ENCODE measurements at places on chromosomes 13 and 19.

GRCh38 chr19:51375504-51376221 is 3.2 kb upstream of the NKG7 start:
- DNase-seq, result no peak

DNA sequence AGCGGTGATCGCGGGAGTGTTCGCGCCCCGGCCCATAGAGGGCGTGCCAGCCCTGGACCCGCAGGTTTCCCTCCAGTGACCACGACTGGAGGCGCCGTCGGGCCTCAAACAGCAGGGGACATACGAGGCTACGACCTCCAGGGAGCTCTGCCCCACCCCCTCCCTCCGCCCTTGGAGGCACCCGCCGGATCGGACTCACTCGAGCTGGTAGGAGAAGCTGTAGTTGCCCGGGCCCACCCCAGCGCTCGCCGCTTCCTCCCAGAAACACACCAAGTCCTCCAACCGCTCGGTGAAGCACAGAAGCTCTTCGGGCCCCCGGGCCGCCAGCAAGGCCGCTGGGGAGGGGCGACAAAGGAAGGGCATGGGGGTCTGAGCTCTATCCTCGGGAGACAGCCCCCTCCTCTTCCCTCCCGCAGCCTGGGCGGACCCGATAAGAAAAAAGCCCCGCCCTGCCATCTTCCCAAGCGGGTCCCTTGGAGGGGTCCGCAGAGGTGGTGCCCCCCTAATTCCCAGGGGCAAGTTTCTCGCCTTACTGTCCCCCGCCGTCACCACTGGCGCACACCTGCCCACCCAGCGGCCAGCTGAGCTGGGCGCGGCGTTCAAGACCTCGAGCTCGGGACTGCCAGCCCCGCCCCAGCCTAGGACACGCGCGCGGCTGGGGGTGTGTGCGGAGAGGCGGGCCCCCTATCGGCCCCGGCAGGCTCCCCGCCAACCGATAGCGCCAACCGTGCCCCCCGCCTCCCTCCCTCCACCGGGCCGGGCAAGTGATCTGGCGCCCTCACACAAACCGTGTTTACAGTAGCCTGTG is 1.0 kb downstream of the EPOR start:
- DNase-seq, result no peak

DNA sequence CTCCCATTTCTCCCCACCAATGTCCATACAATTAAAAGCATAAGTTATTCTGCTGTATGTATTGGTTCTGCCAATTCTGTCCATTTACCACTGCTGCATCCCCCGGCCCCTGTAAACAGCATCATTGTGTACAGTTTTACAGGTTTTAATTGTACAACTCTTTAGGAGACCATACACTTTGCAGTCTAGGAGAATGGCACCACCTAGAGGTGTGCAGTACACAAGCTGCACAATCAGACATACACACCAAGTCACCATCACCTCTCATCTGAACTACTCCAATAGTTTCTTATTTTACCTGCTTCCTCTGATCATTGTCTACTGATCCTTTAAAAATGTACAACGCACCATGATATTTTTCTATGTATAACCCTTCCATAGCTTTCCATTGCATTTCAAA is 855.9 kb upstream of the KLHL1 start:
- DNase-seq, result peak; percentile 12

- no peak for DNase-seq
These were observed 13.4 kb downstream of the ELF1 start for GRCh38 chr13:41005704-41006103.

GRCh38 chr19:45870798-45871197 is 6.7 kb downstream of the FOXA3 start:
- DNase-seq, result no peak

GRCh38 chr19:1591421-1592023 is 1.1 kb downstream of the MBD3 start:
- DNase-seq, result no peak

DNA sequence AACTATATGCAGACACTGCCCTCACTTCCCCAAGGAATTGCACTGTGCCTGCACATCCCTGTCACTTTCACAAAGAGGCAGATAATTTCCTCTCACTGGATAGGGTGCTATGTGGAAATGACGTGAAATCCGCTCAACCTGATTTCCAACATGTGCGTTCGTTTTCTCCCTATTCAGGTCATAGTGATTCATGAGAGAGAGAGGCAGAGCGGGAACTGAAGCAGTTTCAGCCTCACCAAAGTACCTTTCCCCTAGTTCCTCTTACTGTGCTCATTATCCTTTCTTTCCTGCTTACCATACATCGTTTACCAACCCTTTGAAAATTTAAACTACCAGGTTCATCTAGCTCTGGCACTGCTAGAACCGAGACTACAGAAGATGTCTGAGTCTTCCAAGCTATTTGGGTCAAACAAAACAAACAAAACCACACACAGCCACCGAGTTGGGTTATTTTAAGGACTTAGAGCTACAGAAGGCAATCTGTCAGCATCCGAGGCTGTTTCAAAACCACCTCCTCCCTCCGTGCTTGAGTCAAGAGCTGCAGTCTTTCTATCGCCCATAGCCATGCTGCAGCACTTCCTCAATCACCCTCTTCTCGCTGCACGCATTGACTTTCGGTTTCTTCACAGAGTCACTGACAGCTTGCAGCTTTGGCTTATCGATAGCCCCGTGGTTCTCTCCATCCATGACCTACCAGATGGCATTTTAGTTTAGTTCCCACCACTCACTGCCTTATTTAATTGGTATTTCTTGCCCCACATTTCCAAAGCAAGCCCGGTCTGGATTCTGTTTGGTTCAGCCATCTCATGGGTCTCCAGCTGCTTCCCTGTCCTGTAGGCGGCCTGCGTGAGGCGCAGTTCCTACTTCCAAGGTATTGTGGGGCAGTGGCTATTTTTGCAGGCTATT is 1395.8 kb downstream of the EFNB2 start:
- peak; percentile 84 for DNase-seq

DNA sequence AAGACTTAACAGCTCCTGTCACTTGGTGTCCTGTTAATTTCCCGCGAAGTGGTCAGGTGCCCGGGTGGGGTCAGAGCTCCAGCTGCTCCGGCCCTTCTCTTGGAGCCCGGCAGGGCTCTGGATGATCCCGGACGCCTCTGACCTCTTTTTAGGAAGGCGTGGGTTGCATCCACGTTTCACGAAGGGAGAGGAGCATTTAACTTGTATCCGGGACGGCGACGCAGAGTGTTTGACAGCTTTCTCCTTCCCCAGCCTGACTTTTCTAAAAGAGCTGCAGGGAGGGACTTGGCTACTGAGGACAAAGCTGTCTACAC is 656 bp downstream of the ZNF155 start:
- DNase-seq, result no peak

DNA sequence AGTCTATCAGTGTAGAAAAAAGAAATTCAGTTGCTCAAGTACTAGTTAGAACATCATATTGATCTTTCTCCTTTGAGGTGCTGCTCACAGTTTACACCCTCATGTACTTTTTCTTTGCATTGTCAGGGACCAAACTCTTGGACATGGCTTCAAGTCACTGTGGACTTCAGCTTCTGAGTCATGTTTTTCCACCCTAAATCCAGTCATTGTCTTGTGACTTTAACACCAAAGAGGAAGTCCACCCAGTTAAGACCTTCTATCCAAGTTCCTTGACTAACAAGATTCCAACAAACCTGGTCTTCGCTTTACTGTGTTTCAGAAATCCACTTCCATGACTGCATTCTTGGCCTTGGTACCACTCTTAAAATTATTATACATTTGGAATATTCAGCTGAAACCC is 206.7 kb upstream of the ARGLU1 start:
- DNase-seq, result no peak

GRCh38 chr19:41936416-41936850 is 8.2 kb upstream of the ERFL start:
- no peak for DNase-seq

DNA sequence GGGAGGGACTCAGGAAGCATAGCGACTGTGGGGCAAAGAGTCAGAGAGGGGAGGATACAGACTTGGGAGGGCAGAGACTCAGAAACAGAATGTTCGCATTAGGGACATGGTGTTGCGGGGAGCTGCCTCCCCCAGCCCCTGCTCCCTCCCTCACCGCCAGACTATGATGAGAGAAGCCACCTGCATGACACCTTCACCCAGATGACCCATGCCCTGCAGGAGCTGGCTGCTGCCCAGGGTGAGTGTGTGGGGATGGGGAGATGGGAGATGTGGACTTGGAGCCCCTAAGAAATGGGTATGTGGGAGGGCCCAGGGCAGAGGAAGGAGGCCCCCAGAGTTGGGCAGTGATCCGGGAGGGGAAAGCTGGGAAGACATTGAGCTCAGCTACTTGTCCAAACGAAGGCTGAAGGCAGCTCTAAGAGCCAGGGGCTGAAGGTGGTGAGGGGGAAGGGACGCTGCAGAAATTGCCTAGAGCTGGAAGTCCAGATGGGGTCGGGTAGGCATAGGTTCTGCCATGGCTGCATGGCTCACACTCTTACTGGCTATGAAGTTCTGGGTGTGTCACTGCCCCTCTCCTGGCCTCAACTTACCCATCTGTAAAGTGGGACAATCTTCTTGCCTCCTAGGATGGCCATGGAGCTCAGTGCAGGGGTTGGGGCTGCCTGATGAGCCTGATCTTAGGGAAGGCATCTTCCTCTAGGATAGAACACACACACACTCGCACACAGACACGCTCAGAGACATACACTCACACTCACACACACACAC is 1.4 kb downstream of the SPACA6 start:
- DNase-seq, result no peak

GRCh38 chr19:28710278-28710677 is 502.7 kb downstream of the UQCRFS1 start:
- peak; percentile 86 for DNase-seq

- no peak for DNase-seq
These were observed 1681.5 kb downstream of the EFNB2 start for GRCh38 chr13:104854007-104854406.

- no peak for DNase-seq
These were observed 128.8 kb downstream of the ZDHHC20 start for GRCh38 chr13:21330126-21330861.

- no peak for DNase-seq
These were observed 15.2 kb downstream of the PHLDB3 start for GRCh38 chr19:43489310-43489709.

DNA sequence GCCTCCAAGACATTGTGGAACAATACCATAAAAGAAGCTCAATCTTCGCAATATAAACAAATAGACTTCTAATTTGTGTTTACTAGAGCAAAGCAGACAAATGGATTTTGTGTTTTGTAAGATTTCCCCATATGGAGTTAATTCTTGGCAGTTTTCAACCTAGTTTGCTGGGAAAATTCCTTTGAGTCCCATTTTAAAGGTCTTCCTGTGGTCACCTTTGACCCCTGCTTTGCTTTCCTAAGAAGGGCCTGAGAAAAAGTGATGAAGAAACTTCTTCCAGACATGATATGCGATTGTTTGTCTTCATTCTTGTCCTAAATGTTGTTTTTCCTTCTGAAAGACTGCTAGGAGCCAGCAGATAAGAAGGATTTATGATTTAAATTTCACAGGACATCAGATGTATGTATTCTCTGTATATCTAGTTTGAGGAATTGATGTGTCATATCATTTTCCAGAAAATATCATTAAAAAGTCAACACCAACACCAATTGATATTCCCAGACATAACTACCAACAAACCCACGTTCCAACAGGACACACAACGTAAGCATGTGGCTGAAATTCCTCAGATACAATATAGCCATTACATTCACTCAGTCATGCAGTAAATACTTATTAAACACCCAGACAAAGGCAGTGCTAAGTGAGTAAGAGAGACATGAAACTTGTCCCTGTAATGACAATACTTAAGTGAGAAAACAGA is 276.4 kb downstream of the LHFPL6 start:
- no peak for DNase-seq

GRCh38 chr13:40540328-40541044 is 126.0 kb downstream of the FOXO1 start:
- no peak for DNase-seq

- no peak for DNase-seq
These were observed 256.9 kb downstream of the ZNF536 start for GRCh38 chr19:30629086-30629485.

GRCh38 chr13:81058916-81059290 is 718.0 kb upstream of the SPRY2 start:
- DNase-seq, result no peak

GRCh38 chr13:57787058-57787791 is 155.7 kb downstream of the PCDH17 start:
- DNase-seq, result no peak

- no peak for DNase-seq
These were observed 1721.9 kb downstream of the OLFM4 start for GRCh38 chr13:54750521-54750920.

- DNase-seq, result peak; percentile 90
These were observed 10.6 kb upstream of the UBE2S start for GRCh38 chr19:55418185-55418584.

GRCh38 chr13:59444210-59444857 is 719.4 kb downstream of the DIAPH3 start:
- no peak for DNase-seq

DNA sequence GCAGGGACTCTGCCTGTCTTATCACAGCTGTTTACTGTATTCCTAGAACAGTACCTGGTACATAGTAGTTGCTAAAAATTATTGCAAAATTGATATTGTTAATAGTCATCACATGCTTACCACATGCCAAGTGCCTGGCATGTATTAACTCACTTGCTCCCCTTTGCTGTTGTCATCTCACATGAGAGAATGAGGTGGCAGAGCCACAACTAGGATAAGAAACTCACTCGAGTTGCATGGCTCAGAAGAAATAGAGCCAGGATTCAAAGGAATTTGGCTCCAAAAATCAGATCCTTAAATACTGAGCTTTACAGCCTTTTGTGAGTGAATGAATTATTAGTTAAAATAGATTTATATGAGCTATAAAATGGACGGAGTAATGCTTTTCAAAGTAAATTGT is 42.6 kb downstream of the B3GLCT start:
- no peak for DNase-seq

- peak; percentile 60 for DNase-seq
These were observed 10.1 kb downstream of the NFILZ start for GRCh38 chr19:8640402-8641004.

DNA sequence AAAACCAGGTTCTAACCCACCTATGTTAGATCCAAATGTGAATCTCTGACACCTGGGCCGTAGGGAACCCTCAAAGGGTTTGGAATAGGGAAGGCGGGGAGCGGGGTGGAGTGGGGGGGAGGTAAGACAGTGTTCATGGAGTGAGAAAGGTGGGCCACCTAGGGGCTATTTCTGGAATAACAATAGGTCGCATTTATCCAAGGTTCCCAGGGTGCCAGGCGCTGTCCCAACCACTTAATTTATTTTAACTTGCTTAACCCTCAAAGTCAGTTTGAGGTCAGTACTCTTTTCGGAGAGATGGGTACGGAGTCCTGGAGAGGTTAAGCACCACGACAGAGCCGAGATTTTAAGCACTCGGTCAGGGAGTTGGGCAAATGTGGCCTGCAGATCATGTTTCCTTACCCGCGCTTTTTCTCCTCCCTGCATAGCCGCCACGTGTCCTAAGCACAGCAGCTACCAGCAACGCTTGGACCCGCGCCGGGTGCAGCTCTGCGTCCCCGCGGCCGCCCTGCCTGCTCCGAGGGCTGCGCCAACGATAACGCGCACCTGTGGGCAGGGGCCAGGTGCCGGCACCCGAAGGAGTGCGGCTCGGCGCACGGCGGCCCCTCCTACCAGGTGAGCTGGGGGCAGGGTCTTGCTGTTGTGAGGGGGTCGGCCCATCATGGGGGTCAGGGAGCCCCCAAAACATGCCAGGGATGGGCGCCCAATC is 25.0 kb upstream of the FXYD3 start:
- DNase-seq, result peak; percentile 71
